Daoy (cell line): ENCODE measurements at places on chromosomes 5 and 9.
A peak's percentile ranks its signal among the peaks of the same experiment; 100 is the strongest.

GRCh38 chr5:141420855-141421488, at the start of gene PCDHGA11:
Gene PCDHGA11, plus strand, starts transcription at chr5:141421051. Its CDS starts 177 bp downstream, at chr5:141421228.
- peak; percentile 77 for DNase-seq

- DNase-seq = no peak
Measured at GRCh38 chr5:34464829-34465228, 191.3 kb upstream of the RAI14 start.

DNA sequence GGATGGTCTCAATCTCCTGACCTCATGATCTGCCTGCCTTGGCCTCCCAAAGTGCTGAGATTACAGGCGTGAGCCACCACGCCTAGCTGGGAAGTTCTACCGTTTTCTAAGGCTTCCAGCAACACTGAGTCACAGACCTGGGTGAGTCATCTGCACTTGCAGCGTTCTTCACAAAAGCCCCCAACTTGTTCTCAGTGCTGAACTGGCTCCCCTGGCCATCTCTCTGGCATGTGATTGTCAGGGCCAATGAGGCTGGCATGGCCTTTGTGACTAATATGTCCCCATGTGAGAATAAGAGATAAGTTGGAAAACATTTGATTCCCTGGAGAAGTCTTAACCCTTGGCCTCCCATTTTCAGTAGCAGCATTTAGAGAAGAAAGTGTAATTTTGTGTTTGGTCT, 124.4 kb downstream of the WDR41 start:
- peak; percentile 62 for DNase-seq

- no peak for DNase-seq
Measured at GRCh38 chr5:112156211-112156610, 262.9 kb downstream of the EPB41L4A start.

DNA sequence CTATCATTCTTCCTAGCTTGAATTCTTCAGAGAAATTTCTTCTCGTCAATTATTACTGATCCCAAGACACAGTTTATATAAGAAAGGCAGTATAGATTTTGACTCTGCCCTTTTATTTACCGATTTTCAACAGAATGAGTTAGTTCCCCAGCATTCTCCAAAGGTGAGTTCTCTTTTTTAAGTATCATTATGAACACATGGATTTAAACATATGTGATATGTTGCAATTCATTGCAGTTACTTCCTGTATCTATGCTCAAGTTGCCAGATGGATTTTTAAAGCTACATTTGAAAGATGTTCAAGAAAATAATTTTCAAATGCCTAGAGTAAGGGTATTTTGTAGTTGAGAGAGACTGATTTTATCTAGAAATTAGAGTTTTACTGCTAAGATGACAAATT, 8.4 kb downstream of the WDR41 start:
- no peak for DNase-seq

- peak; percentile 80 for DNase-seq
Measured at GRCh38 chr5:177389241-177390169, 5.3 kb downstream of the SLC34A1 start.

DNA sequence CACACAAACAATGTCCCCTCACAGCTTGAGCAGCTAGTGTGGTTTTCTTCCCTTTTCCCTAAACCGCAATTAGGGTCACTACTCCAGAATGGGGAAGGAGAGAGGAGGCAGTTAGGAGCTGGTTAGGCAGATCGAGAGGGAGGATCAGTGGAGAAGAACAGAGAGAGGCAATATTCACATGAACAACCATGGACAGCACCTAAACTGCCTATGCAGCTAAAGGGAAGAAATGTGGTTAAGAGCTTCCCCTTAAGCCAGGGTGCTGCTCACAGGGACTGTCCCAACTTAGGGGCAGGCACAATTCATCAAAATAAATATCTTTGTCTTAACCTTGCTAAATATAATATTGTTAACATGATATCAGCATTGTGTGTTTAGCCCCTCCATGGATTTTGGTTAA, 359.3 kb upstream of the CDH18 start:
- no peak for DNase-seq

DNA sequence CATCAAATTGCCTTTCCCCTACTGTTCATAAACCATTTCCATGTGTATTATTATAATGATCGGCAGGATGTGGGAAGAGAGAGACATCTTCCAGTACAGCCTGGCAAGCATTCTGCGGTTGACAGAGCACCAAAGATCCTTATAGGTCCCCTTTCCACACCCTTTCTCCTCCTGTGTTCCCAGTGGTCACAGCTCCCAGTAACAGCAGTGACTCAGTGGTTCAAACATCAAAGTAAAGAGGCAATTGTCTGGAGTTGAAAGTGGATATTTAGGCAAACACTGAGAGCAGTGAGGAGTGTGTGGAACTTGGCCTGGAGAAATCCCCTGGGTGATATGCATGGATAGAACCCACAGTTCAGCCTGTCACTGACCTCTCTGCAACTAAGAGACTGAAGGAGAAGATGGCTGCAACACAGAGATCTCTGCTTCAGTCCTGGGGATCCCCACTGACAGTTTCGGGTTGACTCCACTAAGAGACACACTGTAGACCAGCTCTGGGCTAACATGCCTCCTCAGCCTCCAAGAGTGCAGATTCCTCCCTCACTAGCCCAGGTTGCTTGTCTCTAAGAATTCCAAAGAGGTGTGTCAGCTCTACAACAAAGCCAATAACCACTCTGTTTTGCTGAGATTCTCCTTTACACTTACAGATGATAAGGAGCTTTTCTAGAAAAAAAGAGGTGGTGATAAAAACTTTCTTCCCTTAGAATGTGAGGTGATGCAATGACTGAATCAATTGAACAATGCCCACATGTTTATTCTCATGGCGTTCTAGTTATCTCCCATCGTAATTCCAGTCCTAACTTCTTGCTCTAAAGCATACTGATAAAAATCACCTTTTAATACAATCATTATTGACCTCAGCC, 94.4 kb upstream of the IL6ST start:
- DNase-seq = peak; percentile 59

DNA sequence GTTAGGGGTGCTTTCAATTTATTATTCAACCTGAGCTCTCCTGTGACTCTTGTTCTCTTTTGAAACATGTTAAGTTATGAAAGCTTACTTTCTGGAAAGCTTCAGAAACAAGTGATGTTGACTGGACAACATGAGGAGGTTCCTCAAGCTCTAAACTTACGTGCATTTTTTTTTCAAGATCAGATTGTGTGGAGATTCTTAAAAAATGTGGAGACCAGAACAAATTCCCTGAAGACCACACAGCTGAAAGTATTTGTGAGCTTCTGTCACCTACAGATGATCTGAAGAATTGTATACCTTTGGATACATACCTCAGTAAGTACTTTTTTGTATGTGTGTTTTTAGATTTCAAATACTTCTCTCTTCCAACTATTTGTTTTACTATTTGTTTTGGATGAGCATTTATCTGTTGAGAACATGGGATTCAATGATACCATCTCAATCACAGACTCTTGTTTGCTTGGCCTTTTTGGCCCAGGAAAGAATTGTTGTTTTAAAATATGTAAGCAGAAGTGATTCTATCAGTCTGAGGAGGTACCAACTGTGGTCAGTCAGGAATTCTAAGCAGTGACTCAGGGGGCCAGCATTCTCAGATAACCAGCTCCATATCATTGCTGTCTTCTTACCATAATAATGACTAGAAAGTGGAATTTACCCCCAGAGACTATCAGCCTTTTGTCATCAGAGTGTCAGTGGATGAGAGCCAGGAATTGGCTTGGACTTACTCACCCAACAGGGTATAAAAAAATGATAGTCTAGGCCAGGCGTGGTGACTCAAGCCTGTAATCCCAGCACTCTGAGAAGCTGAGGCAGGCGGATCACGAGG, 34.4 kb upstream of the GLIPR2 start:
- DNase-seq = peak; percentile 98

- DNase-seq = no peak
Measured at GRCh38 chr5:54942064-54942778, 43.2 kb downstream of the ESM1 start.

DNA sequence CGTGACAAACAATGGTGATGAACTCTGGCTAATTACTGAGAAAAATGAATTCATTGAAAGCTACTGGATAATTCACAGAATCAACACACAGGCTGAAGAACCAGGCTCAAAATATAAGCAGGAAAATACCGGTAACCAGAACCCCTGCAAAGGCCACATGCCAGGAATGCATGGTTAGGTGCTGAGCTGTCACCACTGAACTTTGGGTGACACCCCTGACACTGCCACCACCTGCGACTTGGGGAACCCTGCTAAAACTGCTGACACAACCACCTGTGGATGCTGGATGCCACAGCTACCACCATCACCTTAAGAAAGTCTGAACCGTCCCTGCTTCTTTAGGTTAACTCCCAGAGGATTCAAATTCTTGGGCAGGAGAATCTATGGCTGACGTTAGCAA, 72.0 kb upstream of the NR4A3 start:
- peak; percentile 23 for DNase-seq

DNA sequence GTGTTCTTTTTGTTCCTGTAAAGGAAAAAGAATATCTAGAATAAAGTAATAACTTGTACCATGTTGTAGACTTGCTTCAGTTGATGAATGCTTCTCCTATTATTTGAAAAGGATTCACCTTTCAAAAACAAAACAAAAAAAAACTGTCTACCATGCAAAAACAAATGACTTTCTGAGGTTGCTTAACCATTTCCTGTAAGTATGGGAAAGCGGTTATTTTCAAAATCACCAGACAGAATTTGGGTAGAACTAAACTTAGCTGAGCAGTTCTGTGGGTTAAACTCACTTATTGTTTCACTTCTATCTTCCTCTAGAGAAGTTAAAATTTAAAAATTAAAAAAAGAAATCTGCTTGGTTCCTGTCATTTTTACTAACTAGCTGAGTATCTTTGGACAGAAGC, 25.2 kb downstream of the LNPEP start:
- DNase-seq = no peak

DNA sequence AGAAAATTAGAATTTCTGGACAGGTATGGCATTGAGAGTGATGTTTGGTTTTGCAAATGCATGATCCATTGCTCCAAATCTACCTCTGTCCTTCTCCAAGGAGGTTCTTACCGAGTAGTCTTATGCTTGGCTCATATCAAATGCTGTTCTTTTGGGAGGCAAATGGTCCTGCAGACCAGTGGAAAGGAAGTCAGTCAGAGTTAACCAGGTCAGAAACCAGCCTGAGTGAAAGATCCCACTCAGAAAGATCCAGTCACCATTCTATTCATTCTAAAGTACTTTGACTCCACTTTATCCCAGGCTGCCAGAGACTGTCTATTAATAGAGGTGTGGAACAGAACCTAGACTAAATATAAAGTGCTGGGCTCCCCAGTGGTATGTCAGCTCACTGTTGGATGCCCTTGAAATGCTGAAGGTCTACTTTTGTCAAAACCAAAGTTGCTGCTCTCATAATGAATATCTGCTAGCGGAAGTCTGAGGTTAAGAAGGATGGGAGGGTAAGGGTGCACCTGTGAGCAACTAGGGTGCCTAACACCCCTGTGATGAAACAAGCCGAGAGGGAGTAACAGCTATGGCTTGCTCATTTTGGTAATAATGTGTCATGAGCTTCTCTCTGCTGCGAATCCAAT, 302.2 kb downstream of the ZNF608 start:
- no peak for DNase-seq
